SK-N-DZ (cell line): ENCODE measurements at places on chromosomes 5 and 9.

DNA sequence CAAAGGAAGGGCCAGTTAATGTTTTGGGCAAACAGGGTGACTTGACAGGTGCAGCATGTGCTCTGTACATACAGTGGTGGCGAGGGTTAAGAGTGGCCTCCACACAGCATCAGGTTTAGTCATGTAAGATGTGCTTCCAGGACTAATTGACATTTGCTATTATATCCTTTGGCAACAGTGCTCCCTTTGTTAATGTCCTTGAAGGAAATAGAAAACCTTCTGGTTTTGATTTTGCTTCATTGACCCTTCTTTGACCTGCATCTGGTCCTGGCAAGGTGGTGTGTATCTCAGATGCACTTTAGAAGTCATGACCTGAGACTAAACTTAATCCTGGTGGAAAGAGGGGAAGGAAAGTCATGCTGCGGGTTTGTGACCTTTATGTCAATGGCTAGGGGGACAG lies 440.0 kb downstream of the ENC1 start:
- DNase-seq, result peak; percentile 82

- DNase-seq, result no peak
Observed at GRCh38 chr5:144166696-144167095, 3.8 kb downstream of the YIPF5 start.

- no peak for DNase-seq
Observed at GRCh38 chr9:26746357-26747072, 146.1 kb downstream of the CAAP1 start.

DNA sequence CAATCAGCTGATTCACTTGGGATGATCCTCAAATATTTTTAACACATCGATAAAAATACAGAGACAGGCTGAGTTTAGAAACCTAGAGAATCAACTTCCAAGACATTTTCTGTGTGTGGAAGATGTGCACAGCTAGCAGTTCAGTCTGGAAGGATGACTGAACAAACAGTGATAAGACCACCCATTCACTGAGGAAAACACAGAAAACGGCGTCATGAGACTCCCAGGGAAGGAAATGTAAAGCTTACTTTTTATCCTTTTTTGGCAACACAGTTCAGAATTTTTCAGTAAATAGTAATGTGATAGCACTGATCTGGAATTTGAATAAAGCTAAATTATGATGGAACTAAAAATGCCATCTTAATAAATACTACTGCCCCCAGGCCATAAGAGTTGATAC lies 277.6 kb downstream of the SEMA5A start:
- DNase-seq, result no peak

DNA sequence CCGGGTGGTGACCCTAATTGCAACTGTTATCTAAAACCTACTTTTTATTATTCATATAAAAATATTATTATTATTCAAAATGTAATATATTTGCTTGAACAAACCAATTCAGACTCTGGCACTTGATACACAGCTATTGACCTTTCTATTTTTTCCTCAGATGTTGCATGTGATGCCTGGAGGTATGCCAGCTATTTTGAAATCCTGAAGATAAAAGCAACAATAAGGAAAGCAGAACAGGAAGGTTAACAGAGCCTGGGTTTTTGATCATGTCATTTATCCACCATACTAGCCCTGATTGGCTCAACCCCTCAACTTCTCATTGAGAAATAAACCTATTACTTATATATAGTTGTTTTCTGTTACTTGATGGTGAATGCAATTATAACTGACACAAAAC lies 340.9 kb upstream of the KIF2A start:
- no peak for DNase-seq

DNA sequence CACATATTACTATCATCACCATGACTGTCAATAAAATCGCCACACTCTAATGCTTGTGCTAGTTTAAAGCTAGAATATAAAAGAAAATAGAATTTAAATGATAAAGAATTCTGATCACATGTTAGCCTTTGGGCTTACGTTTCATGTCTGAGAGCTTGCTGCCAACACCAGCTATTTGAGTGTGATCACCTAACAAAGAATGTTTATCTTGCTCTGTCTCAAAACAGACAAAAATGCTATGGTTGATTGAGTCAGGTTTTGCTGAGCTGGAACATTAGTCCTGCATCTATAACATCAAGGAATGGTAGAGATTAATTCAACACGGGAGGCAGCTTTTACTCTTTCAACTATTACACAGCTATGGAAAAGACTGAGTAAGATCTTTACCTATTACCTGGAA lies 50.7 kb downstream of the MSX2 start:
- no peak for DNase-seq

GRCh38 chr9:28651050-28651722 lies 1077.9 kb upstream of the C9orf72 start:
- DNase-seq, result no peak

- DNase-seq, result peak; percentile 26
Observed at GRCh38 chr9:100216178-100216787, 117.2 kb downstream of the INVS start.

- no peak for DNase-seq
Observed at GRCh38 chr9:123431581-123431980, 75.6 kb downstream of the CRB2 start.

DNA sequence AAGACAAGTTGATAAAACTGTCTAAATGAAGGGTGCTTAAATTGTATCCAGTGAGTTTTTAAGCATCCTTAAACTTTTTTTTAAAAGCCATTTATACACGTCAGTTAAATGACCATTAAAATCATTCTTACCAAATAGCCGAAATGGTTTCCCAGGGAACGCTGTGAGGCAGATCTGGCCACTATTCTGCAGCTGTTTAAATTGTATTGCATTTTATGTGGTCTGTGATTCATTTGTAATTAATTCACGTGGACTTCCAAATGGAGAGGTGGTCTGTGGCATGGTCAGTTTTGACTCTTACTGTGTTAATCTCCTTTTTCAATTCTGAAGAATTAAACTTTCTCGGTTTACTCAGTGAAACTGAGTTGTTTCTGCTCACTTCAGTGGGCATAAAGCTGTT lies 113.7 kb upstream of the OTULINL start:
- DNase-seq, result no peak

DNA sequence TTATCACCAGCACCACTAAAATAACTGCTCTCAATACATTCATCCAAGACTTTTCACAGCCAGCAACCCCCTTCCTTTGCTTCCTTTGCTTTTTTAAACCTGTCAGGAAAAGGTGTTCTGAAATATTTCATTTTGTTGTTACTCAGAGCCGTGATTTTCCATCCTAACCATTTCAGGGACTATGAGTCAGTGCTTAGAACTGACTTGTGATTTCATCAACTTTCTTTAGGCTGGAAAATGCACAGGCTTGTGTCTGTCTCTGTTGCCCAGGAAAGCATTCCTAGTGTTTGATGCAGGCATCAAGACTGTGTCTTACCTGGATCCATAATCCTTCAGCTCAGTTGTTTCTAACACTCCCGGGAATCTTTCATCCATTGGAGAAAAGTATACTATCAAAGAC lies 805.6 kb downstream of the BRINP1 start:
- DNase-seq, result no peak

- no peak for DNase-seq
Observed at GRCh38 chr5:58746321-58746720, 163.4 kb downstream of the RAB3C start.

DNA sequence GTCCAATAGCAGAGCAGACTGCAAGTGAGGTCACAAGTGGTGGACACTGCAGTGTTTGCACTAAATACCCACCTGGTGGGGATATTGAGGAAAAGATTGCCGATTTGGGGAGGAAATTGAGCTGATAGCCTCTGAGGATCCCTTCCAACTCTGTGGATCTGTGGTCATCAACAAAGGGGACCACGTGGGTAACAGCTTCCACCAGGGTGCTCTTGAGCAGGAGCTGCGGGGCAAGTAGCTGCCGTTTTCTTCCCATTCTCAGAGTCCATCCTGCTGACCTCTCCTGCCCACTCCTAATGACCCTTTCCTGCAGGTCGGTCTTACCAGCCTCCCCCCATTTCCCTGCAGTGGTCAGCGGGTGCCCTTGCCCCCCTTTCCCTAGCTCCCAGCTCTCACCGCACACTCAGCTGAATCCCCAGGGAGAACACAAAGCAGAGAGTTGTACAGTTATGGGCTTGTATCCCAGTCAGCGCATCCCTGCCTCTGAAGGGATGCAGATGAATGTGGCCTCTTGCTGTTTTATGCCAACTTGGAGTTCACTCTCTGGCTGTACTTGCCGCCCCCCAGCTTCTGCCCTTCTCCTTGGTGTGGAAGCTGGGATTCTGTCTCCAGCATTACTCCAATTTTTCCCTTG lies 18.0 kb downstream of the DAPK1 start:
- no peak for DNase-seq

GRCh38 chr9:72812559-72813111 lies 140.2 kb downstream of the ALDH1A1 start:
- no peak for DNase-seq

DNA sequence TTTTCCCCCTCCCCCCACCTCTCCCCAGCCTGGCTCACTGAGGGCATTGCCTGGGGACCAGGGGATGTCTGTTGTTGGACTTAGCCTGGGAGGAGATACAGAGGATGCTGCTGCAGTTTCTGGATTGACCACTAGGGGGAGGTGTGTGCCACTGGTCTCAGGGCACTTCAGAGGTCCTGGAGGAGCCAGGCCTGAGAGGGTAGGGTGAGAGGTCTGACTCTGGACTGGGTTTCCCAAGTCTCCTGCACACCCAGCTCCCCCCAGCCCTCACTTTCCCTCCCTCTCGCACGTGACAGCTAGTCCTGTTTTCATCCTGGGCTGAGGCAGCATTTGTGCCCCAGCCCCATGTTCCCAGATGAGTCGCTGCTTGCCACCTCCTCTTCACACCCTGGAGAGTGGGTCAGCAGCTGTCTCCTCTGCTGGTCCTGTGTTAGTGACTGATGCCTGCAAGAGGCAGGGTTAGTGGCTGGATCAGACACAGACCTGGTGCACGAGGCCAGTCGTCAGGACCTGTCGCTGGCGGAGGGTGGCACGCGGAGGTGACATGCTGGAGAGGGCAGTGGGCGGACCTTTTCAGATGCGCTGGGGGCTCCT lies 4.4 kb downstream of the IL3 start:
- DNase-seq, result peak; percentile 72

DNA sequence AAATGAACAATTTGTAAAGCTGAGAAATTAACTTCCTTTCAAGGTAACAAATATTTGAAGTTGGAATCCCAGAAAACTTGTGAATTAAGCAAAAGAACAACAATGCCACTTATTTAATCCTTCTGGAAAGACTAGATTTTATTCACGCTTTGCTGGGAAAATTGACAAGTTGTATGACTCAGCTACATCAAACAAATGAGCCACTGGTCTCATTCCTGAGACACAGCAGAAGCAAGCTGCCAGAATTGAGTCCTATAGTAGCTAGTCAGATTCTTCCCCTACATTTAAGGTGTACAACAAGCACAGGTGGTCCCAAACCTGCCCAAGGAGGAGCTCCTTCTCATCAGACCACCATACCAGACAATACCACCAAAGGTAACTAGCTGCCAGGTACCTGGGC lies 280.7 kb downstream of the SPOCK1 start:
- no peak for DNase-seq

- no peak for DNase-seq
Observed at GRCh38 chr9:27395484-27395921, 98.6 kb upstream of the EQTN start.

GRCh38 chr5:14491015-14491915 lies 90.3 kb upstream of the OTULINL start:
- DNase-seq, result no peak

- DNase-seq, result no peak
Observed at GRCh38 chr9:131282688-131283422, 6.5 kb upstream of the FAM78A start.

- DNase-seq, result no peak
Observed at GRCh38 chr9:82519332-82519731, 530.8 kb downstream of the SPATA31D1 start.

- DNase-seq, result no peak
Observed at GRCh38 chr9:93820667-93821306, 134.4 kb downstream of the BARX1 start.

DNA sequence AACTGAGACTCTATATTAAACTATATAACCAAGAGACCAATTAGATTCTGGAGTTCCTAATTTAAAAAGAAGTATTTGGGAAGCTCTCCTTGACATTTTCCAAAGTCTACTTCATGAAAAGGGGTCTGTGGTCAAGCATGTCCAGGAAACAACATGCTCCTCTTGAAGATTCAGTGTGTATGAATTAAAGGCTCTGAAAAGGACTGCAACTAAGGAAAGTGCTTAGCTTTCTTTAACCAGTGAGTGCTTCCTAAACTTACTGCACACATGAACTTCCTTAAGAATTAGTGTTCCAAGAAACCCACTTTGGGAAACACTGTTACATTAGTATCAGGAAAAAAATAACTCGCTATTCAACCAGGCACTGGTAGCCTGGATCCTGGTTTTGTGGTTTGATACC lies 167.6 kb downstream of the MED27 start:
- no peak for DNase-seq

- no peak for DNase-seq
Observed at GRCh38 chr5:41794471-41794870, 75.8 kb downstream of the OXCT1 start.

- no peak for DNase-seq
Observed at GRCh38 chr5:122772446-122772845, 2.4 kb upstream of the SNX2 start.

DNA sequence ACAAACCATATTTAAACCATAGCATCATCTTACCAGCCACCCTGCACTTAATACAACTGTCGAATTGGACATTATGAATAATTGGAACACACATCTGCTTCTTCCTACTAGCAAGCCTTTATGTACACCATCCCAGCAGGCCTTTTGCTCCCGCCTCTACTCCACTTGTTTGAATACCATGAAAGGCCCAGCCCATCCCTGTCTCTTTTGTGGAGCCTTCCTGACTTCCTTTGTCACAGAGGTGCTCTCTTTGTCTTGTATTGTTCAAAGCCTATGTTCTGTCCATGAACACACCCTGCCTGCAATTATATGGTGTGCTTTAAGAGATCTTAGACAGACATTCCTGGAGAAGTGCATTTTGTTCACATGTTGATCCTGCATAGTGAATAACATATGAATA lies 465.7 kb downstream of the DIRAS2 start:
- DNase-seq, result no peak

GRCh38 chr9:90044710-90045151 lies 439.9 kb downstream of the GADD45G start:
- DNase-seq, result no peak

GRCh38 chr9:37920471-37921167 lies 16.7 kb upstream of the SLC25A51 start:
- peak; percentile 50 for DNase-seq
